ENCODE measurements at places on chromosomes 7 and 10.

DNA sequence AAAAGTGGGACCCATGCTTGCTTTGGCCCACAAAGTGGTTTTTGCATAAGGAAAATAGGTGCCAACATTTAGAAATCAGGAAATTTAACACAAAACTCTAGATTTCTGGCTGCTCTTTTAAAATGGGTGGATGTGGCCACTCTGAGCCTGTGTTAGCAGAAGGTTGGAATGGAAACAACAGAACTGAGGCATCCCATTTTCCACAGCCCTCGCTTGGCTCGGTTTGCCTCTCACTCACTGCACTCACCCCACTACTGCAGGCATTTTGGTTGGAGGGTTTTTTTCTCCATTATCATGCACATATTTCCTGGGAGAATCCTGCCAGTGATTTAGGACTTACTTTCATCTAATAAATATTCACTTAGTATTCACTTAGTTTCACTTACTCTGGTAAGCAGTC lies 178.9 kb downstream of the BICC1 start:
- DNase-seq, result no peak

DNA sequence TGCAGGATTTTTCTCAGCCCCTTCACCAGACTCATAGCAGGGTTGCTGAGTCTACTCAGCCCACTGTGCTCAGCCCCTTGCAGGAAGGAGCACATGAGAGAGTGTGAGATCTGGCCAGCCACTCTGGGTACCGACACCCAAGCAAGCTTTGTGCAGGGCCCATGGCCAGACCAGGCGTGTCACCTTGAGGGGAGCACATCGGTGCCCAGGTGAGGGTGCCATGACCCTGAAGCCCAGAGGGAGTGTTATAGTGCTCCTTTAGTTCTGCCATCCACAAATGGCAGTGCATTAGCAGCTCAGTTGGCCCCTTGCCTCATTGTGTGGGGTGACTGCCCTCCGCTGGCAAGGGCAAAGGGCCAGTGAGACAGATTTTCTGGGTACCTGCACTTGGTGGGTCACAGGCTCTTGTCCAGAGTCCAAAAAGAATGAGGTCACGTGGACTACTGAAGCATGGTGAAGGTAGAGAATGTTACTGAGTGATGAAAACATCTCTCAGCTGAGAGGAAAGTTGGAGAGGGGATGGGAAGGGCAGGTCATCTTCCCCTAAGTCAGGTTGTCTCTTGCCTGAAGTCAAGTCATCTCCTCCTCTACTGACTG lies 181.8 kb downstream of the MACC1 start:
- DNase-seq, result no peak

DNA sequence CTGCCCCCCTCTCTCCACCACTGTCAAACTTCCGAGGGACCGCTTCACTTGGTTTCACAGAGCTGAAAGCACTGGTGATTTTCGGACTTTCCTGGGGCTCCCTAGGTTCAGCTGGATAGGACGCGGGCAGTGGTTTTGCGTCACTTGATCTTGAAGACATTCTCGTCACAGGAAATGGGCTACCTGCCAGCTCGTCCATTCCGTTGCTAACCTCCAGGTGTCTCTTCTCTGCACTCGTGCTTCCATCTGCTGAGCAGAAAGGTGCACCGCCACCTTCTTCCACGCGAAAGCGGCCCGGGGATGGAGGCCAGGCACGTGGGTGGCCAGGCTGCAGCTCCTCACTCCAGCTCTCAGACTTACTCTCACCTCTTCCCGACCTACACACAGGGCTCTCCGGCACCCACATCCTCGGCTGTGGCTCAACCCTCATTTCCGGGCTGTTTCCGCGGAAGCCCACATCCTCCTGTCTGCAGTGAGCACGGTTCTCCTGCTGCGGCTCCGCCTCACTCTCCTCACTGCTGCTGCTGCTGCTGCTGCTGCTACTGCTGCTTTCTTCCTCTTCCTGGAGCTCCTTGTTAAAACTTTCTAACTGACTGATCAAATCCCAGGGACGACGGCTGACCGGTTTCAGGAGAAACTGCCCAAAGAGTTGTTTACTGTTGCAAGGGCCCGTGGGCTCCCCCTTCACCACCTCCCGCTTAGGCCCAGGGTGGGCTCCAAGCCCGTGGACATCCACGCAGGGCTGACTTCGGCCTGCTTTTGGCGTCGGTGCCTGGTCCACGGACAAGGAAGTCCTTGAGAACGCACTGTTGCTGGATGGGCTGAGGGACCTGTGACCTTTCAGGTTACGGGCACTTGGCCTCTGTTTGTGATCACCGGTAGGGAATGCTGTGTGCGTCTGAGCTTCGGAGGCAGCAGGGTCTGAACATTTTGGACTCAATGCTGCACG lies 32.1 kb downstream of the JCAD start:
- DNase-seq, result no peak

GRCh38 chr10:88473989-88474883 lies 108.9 kb downstream of the RNLS start:
- DNase-seq, result no peak

DNA sequence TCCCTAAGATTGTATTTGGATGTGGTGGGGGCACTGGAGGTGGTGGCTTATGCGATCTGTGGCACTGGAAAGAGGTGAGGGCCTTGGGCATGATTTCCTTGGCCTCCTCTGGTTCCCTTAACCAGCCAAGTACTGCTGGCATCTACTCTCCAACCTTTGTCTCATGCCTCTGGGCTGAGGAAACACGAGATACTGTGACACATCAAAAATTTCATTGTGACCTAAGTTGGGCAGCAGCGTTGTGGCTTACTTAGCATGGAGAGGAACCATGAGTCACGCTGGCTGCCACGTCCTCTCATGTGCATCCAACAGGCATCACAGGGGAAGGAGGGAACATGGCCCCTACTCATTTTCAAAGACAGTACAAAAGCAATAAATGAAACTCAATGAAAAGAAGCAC lies 29.7 kb upstream of the GSDME start:
- DNase-seq, result peak; percentile 77

- DNase-seq, result no peak
Observed at GRCh38 chr10:86372784-86373239, 6.2 kb upstream of the GRID1 start.

- no peak for DNase-seq
Observed at GRCh38 chr7:151039850-151040548, 8.3 kb upstream of the ASIC3 start.

GRCh38 chr7:28498636-28499035 lies 86.3 kb downstream of the CREB5 start:
- no peak for DNase-seq

DNA sequence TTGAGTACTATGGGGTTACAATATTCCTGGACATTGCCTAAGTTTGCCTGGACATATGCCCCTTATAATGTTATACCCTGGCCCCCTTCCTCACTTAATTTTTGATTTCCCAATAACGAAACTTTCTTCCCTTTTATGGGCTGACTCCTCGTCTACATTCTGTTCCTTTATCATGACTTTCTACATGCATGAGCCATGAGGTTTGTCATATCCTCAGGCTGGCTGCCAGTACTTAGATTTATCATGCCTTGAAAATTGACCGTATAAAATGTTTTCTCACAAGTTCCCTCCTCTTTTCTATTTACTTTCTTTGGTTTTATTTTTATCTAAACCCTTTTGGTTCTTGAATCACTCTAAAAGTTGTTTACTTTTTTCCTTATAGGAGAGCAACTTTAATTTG lies 4.7 kb downstream of the DNAH11 start:
- no peak for DNase-seq

DNA sequence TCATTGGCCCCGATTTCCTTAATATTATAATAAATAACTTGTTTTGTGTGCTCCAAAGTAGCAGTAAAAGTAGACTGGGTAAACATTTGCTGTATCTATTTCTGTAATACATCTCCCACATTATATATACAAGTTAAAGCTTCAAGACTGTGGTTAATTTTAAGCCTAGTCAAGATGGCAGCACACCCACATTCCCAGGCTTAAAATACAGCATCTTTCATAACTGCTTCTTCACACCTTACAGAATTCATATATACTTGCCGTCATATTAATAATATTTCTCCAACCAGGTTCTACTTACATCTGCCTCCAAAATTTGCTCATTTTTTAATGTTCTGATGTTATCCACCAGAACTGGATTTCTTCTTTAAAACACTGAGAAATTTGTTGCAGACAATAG lies 85.6 kb downstream of the NRCAM start:
- DNase-seq, result no peak

DNA sequence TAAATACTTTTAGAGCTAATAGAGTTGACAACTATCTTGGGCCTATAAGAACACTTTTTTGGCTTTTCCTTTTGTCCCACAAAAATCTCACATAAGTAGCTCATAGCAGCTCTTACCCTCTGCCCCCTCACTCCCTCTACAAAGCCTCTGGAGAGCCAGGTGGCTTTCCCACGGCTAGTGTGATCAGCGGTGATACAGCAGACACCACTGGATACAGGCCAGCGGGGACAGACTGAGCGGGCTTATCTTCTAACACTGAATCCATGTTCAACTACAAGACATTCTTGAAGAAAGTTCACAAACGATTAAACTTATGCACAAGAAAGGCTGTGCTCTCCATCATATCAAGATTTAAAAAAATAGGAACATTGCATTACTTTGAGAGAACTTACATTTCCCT lies 377.2 kb downstream of the PARD3 start:
- DNase-seq, result no peak

DNA sequence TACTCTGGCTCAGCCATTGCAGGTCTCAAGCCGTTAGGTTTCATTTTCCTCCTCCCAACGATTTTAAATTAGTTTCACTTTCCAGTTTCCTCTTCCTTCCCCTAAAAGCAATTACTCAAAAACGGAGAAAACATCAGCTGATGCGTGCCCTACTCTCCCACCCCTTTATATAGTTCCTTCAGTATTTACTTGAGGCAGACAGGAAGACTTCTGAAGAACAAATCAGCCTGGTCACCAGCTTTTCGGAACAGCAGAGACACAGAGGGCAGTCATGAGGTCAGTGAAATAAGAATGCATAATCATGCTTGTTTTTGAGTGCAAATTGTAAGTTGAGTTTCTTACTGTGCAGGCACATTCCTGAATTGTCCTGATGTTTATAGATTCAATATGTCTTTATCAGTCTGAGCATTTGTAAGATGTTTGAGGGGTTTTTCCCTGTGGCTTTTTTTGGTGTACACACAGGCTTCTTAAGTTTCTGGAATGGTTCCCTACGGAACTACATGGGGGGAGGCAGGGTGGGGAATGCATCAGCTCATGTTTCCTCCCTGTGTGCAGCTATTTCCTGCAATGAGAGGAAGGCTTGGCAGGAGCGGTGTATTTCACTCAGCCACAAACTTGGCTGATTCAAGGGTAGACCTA lies at the start of gene IFIT3:
Gene IFIT3, plus strand, starts transcription at position 195 of the 639 bp plus-strand sequence. Its CDS starts 77 bp downstream, at position 272.
- DNase-seq, result peak; percentile 70

- DNase-seq, result no peak
Observed at GRCh38 chr7:130344271-130344866, at the start of gene CPA5. Gene CPA5, plus strand, starts transcription at chr7:130344816. Its CDS starts 1,670 bp downstream, at chr7:130346486.

DNA sequence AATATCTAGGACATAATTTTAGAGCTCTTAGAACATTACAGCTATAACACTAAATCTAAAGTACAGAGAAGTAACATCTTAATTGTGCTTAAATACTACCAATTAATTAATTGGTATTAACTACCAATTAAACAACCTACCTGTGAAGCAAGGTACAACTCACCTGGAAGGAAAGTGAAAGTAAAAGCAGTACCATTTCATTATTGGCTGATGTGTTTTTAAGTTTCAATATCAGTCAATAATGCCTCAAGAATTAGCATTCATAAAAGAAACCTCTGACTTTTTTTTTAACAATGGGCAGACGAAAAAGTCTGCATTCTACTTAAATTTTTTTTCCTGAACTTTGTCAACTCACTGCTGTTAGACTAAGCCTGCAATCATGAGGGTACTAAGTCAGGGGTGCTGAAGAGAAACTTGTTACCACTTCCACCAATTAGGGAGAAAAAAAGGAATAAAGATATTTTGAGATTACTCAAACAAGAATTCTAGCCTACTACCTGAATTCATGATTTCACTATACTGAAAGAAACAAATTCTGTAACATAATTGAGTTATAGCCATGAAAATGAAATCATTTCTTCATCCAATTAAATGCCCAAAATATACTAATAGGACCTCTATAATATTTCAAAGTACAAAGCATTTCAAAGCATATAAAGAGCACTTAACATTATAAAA lies 19.9 kb downstream of the UPF2 start:
- no peak for DNase-seq

DNA sequence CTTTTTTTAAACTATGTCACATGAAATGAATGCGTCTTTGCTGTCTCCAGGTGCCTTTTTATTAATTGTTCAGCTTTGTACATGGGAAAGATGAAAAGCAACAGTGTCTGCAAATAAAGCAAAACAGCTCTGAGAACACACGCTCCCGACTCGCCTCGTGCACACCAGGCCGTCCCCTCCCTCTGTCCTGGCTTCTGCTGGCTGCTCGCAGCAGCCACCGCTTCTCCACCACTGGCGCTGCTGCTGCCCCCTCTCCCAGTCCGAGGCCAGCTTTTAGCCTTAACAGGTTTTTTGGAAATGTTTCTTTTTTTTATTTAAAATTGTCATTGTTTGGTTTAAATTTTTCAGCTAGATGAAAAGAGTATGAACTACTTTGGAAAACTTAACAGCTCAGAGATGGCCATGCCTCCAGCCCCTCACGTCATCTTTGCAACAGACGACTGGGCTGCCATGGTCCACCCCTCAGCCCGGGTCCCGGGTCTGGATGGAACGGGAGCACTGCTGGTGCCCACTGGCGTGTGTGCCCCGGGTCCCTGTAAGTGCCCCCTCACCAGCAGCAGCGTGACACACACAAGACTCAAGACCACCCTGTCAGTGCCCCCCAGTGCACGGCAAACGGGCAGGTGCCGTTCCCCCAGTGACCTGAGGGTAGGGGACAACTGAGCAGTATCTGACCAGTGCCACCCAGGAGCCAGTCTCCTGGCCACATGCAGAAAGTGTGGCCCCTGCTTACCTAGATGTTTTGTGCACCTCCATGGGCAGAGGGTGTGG lies 415.6 kb upstream of the FOXK1 start:
- DNase-seq, result no peak

Data from kidney glomerular epithelial cell (primary cell).